ENCODE measurements at places on chromosomes 13 and 19.

DNA sequence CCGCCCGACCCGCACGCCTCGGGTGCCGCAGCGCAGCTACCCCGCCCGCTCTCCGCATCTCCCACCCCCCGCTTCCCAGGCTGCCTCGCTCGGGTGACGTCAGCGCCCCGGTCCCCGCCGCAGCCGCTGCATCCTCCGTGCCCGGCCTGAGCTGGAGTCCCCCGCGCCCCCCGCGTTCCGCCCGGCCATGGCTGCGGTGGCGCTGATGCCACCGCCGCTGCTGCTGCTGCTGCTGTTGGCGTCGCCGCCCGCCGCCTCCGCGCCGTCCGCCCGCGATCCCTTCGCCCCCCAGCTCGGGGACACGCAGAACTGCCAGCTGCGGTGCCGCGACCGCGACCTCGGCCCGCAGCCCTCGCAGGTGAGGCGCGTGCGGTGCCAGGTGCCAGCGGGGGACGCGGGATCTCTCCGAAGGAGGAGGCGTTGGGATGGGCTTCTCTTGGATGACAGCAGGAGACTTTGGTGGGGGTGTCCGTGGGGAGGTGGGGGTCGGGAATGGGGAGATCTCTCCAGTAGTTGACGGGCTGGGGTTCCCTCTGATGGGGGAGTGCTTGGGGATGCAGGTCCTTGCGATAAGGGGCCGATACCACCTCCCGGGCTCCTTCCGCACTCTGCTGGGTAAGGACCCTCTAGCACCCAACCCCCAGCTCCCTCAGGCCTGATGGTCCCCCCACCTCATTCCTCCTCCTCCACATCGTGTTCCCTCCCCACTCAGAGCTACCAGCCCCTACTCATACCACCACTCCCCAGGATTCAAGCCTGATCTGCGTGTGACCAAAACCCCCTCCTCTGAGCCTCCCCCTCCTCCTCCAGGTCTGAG lies at the start of gene TMEM59L:
TSS of gene TMEM59L (plus strand) at position 99 of the 817 bp plus-strand sequence. CDS start at position 188, 89 bp downstream.
- DNase-seq, result no peak

DNA sequence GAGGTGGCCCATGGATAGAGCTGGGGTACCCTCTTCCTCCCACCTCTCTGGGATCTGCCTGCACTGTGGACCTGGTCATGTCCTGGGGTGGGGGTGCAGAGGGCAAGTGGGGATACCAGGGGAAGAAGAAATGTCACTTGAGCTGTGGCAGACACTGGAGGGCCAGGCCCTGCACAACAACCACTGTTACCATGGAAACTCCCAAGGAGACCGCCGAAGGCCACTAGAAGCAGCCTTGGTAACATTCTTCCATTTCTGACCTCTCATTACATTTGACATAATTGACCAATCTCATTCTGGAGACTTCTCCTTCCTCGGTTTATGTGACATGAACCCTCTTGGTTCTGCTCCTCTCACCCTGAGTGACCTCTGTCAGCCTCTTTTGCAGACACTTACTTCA lies 179.9 kb upstream of the SERP2 start:
- no peak for DNase-seq

DNA sequence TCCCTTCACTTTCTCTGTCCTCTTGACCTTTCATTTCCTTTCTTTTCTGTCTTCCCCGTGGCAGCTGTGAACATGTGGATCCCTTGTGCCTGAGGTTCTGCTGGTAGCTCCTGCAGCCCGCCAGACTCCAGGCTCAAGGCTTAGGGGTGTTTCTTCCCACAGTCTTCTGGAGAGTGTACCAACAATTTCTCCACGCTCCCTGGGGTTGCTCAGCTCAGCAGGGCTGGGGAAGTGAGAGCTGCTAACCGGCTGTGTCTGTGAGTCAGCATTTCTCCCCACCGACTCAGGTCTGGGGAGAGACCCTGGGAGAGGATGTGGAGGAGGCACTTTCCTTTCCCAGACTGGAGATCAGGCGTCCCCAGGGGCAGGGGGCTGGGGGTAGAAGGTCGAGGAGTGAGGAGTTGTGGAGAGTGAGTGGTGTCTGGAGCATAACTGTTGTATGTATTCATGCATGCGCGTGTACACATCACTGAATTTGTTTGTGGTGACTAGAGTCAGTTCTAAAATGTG lies 193.6 kb downstream of the KCNRG start:
- peak; percentile 90 for DNase-seq

- no peak for DNase-seq
These were observed 48.0 kb downstream of the COMP start for GRCh38 chr19:18742838-18743783.

GRCh38 chr13:44350775-44351504 lies 22.7 kb upstream of the SERP2 start:
- DNase-seq, result no peak

Measured in suppressor macrophage (primary cell).